ENCODE measurements at places on chromosomes 1 and 21.

DNA sequence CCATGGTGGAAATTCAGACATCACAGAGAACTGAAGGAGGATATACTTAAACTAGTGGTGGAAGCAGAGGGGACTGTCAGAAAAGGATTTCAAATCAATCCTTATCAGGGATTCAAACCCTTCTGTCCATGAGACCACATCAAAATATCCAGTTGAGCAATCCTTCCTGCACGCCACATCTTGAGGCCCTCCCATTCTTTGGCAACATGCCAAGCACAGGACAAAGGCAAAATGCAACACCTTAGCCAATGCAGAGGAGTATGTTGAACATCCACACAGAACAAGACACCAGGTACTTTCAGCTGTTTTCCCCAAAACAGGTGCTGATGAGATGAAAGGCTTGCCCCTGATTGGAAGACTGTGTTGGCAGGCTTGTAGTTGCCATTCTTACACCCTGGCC, 81.8 kb upstream of the PLXNA2 start:
- DNase-seq: no peak

- DNase-seq: no peak
These were observed 48.1 kb downstream of the STUM start for GRCh38 chr1:226596531-226597165.

DNA sequence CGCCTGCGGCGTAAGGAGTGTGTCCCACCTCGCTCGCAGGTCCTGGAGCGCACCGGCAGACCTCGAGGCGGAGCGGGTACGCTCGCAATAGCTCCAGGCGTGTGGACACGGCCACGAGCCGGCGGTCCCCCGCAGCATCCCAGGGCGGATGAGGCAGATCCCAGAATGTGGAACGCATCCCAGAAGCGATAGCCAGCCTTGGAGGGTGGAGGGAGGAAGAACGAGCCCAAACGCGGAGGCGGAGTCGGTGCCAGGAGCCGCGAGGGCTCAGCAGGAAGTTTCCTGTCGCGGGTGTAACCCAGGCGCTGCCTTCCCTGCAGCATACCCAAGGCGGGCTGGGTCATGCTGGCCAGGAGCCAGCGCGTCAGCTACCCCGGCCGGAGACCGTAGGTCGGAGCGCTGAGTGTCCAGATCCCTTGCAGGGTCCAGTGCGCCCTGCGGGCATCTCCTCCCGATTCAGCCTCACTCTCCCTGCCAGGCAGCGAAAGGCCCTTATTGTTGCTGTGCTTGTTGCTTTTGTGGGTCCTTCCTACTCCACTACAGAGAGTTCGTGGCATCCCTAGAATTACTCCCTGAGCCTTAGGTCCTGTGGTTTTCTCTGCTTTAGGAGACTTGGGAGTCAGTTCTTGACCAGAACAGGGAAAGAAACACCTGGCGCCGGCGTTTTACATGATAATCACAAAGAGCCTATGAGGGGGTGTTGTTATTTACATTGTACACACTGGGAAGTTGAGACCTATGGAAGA, 27.7 kb downstream of the STYXL2 start:
- DNase-seq: peak; percentile 48

DNA sequence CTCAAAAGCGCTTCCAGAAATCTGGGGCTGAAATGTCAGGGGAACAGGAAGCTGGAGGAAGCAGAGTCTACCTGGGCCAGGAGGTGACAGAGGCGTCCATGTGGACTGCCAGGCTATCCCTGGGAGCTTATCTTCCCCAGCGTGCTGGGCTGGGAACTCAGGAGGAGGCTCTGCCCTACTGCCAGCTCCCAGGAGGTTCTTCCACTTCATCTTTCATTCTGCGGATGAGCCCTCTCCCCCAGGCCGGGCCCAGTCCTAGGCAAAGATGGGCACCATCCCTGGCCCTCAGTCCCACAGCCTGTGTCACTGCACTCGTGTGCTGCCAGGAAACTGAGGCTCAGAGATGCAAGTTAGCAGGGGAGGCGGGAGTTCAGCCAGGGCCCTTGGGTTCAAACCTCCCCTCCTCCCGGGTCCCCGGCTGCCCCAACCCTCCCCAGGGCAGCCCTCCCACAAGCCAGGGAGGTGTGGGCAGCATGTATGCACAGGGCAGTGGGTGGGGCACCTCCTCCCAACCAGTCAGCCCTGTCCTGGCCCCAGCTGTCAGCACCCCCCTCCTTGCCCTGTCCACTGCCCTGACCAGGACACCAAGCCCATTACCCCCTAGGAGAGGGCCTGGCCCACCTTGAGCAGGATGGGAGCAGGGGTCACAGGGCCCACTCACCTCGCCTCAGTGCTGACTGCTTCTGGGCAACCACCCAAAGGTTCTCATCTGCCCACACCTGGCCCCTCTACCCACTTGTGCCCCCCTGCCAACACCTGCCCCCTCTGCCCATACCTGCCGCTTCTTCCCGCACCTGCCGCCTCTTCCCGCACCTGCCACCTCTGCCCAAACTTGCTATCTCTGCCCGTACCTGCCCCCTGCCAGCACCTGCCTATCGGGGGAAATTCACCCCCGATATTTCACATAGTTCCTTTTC, 226.0 kb downstream of the NPHP4 start:
- DNase-seq: no peak

- no peak for DNase-seq
These were observed 34.0 kb upstream of the CRNN start for GRCh38 chr1:152448095-152448494.

DNA sequence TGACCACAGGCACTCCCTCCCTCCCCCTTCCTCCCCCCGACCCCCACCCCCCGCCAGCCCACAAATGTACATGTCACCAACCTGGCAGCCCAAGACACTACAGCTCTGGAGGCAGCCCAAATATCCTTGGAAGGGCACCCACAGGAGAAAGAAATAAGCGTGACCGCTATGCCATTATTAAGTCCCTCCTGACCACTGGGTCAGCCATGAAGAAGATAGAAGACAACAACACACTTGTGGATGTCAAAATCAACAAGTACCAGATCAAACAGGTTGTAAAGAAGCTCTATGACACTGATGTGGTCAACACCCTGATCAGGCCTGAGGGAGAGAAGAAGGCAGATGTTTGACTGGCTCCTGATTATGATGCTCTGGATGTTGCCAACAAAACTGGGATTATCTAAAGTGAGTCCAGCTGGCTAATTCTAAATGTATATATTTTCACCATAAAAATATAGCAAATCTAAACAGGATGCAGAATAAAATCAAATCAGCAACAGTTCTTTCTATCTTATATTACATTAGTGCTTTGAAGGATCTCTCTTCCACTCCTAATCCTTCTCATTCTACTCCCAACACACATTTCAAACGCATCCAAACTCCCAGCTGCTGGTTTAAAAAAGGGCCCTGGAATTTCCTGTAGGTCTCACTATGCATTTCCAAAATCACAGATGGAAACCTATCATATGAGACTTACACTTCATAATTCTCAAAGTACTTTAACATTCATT, 77.4 kb upstream of the SLFNL1 start:
- DNase-seq: no peak

GRCh38 chr1:65002156-65002507, 35.8 kb upstream of the JAK1 start:
- no peak for DNase-seq

GRCh38 chr21:40639616-40640194, 207.3 kb downstream of the DSCAM start:
- DNase-seq: no peak

DNA sequence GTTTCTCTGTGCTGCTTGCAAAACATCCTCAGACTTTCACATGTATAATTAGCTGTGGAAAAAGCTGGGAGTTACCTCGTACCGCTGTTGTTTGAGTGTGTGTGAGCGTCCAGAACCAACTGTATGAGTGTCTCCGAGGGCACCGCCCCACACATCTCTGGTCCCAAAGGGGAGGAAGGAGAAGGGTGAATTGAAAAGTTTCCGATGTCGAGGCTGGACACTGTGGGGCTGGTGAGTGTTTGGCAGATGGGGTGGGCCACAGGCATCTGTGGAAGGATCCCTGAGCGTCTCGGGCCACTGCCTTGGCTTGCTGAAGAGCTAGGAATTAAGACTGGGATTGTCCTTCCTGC, 1.2 kb downstream of the ATP2B4 start:
- no peak for DNase-seq

GRCh38 chr1:110976089-110976488, 12.4 kb upstream of the LRIF1 start:
- no peak for DNase-seq

GRCh38 chr1:23726686-23727085, 16.6 kb upstream of the ELOA start:
- DNase-seq: no peak

DNA sequence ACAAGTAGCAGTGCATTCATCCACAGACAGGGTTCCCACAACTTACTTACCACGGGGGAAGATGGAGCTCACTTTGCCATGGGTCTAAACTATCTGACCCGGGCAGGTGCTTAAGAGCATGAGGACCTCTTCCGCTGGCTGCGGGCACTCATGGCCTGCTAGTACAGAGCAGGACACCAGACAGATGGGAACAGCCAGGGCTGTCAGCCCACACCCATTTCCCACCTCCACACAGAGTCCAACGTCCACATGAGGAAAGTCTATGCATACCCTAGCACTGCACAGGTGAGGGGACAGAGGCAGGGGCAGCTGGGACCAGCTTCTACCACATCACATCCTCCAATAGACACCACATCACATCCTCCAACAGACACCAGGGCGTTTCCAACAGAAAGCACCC, 35.8 kb upstream of the PRDM15 start:
- DNase-seq: no peak

DNA sequence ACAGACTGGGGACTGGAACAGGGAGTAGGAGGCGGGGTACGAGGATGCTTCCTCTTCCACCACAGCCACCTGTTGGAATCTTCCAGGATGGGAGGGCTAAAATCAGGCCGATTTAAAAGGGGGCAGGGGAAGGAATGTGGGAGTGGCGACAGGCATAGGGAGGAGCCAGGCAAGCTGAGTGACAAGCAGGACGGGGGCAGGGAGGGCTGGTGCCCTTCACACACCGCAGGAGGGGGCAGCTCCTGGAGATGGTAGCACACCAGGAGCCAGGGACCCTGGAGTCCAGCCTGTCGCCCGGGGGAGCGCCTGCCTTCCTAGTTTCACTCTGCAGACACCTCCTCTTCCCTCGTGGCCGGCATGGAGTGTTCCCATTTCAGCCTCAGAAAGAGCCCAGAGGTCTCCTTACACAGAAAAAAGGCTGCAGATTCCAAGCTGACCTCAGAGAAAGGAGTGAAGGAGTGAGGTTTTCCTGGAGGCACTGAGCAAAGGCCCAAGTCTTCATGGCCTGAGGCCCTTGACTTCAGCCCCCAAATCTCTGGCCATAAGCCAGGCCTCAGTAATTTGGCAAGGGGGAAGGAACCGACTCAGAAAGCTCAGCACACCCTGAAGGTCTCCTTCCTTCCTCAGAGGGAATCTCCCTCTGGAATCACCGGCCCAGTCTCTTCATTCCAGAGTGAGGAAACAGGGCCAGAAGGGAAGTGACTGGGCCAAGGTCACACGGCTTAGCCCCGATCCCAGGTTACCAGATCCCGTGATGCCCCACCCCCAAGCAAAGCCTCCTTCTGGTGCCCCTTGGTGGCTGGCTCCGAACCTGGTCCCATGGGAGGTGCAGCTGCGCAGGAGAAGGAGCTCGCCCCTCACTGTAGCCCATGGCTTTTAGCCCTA, 8.1 kb downstream of the BLACAT1 start:
- no peak for DNase-seq

DNA sequence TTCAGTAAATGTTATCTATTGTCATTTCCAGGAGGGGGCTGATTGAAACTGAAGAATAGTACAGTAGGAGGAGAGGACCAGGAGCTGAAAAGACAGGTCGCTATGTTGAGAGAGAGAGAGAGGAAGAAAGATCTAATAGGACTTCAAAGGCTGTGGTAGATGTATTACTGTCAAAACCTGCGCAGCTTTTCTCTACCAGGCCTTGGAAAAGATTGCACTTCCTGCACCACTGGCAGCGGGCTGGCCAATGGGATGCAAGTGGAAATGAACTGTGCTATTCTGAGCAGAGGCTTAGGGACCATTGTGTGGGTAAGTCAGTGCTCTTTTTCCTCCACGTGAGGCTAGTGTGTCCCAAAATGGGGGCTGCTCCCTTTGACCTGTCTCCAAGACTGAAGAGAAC, 47.1 kb downstream of the MDM4 start:
- DNase-seq: no peak

DNA sequence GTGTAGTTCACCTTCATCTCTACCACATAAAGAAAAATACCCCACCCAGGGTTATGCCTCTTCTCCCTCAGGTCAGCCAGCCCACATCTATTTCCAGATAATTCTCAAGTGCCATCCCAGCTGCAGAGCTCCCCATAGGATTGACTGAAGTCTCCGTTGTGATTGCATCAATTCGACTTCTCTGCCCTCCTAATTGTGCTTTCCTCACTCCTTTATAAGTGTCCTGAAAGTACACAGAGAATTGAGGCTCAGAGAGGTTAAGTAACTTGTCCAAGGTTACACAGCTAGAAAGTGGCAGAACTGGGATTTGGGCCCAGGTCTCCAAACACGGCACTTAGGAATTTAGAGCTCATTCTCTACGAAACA, 15.0 kb downstream of the ZSWIM5 start:
- DNase-seq: no peak

DNA sequence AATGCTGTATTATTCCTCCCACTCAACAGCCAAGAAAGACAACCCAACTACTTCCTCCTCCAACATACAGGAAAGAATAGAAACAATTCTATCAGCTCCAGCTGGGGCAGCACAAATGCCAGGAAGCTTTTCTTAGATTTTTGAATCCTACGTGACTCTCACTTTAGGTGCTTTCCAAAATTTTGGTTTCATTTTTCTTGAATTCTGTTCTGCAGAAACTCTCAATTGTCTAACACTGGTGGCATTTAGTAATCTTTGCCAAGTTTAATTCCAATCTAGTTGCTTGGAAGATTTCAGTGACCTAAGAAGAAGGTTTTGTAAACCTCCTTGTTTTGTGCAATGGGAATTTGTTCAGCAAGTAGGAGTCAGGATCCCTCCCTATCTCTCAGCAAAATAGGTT, 37.1 kb upstream of the DOCK7 start:
- DNase-seq: no peak

- DNase-seq: no peak
These were observed 25.4 kb downstream of the INTS7 start for GRCh38 chr1:212010004-212010403.

GRCh38 chr1:88744142-88744541, 60.1 kb downstream of the PKN2 start:
- DNase-seq: no peak

DNA sequence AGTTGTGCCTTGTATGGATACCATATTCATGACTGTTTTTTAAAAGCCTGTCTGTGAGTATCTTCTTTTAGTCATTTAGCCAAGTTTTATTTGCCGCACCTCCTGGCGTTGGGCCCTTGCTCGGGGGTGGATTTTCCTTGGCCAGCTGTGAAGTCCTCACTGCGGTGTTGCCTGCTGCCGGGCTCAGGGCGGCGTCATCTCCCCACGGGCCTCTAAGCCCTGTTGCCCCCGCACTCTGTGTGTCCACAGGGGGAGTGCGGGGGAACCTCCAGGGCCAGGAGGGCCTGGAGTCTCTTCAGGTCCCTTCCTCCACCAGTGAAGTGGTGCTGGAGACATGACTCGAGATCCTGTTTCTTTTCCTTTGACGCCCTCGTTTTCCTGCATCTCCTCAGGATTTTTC, 65.8 kb upstream of the DIP2A start:
- no peak for DNase-seq

- DNase-seq: no peak
These were observed 33.1 kb downstream of the SIPA1L2 start for GRCh38 chr1:232596666-232597303.

GRCh38 chr1:84078108-84078841, 65.8 kb upstream of the PRKACB start:
- DNase-seq: peak; percentile 17
